ENCODE measurements at places on chromosomes 4 and X. TPM values are rescaled to one million over a fixed set of nuclear protein-coding genes. Genes with fewer than 3 reads are reported as not detected.

GRCh38 chrX:2224161-2224560, 276.6 kb downstream of the DHRSX start:
- H3K27me3 ChIP-seq = no peaks in the 10 kb centered on the region
- H3K27ac ChIP-seq = no peak overlapping the region
- H3K4me1 ChIP-seq = no peaks in the 10 kb centered on the region
- H3K4me3 ChIP-seq = no peak overlapping the region

The PDE5A gene
- 0.15 TPM for total RNA-seq

The PPP4R3C gene
- total RNA-seq = not detected

DNA sequence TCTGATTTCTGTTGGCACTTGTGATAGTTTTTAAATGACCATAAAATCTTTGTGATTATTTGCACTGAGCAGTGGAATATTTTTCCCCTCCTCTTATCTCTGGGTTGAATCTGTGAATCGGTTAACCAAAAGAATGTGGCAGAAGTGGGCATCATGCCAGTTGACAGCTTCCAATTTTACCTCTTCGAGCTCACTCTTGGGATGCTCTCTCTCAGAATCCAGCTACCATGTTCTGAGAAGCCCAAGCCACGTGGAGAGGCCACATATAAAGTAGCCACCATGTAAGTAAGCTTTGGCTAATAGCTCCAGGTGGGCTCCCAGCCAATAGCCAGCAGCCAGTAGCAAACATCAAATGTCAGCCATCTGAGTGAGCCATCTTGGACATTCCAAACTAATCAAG, 12.9 kb upstream of the WDR19 start:
- peaks cover 23% of the 10 kb centered on the region for H3K27me3 ChIP-seq
- DNase-seq = no peak
- H3K27ac ChIP-seq = no peak overlapping the region
- H3K4me1 ChIP-seq = no peaks in the 10 kb centered on the region
- no peaks in the 10 kb centered on the region for H3K36me3 ChIP-seq

DNA sequence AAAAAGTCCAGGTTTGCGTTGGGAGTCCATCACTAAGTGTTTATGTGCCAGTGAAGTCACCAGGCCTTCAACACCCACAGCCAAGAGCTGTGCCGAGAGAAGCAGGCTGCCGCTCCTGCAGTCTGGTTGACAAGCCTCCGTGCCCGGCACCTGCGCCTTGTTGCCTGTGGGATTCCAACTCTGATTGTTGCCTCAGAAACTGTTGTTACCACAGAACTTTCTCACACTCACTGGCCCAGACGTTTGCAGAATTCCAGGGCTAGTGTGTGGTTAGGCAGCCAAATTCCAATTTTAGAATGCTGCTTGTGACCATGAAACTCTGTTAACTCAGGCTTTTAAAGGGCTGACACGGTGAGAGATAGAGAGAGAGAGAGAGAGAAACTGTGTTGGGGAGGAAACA, 119.5 kb upstream of the LIMCH1 start:
- H3K36me3 ChIP-seq = no peaks in the 10 kb centered on the region
- no peak overlapping the region for H3K27ac ChIP-seq
- DNase-seq = no peak
- H3K27me3 ChIP-seq = peaks cover 3% of the 10 kb centered on the region
- no peaks in the 10 kb centered on the region for H3K4me1 ChIP-seq

The PPID gene
- 35.5 TPM for total RNA-seq

GRCh38 chrX:40644821-40645358, 2.5 kb downstream of the CXorf38 start:
- peak overlapping the region; percentile 89 for H3K4me3 ChIP-seq
- peak overlapping the region; percentile 95 for H3K27ac ChIP-seq
- no peaks in the 10 kb centered on the region for H3K27me3 ChIP-seq
- peak; percentile 58 for DNase-seq

GRCh38 chrX:37875675-37876074, 28.3 kb upstream of the DYNLT3 start:
- no peak overlapping the region for H3K27ac ChIP-seq
- no peak for DNase-seq
- H3K4me3 ChIP-seq = no peak overlapping the region
- H3K27me3 ChIP-seq = no peaks in the 10 kb centered on the region
- no peaks in the 10 kb centered on the region for H3K36me3 ChIP-seq

DNA sequence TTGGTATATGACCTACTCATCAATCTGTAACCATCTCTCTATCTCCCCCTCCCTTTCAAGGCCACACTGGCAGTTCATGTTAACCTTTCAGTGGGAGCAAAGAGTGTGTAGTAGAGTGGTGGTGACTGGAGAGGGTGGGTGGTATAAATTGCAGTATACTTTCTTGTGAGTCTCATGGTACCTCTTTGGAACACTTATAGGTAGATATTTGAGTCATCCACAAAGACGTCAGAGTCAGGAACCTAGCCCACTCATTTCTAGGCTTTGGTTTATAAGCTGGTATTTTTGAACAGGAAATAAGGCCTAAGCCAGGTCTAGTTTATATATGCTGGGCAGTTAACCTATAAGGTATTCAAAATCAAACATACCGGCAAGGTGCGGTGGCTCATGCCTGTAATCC, 36.3 kb downstream of the RLIM start:
- no peak overlapping the region for H3K4me3 ChIP-seq
- peaks cover 9% of the 10 kb centered on the region for H3K36me3 ChIP-seq
- H3K27ac ChIP-seq = no peak overlapping the region
- no peaks in the 10 kb centered on the region for H3K27me3 ChIP-seq
- DNase-seq = no peak
- no peaks in the 10 kb centered on the region for H3K4me1 ChIP-seq

- H3K27ac ChIP-seq = no peak overlapping the region
- peaks cover 62% of the 10 kb centered on the region for H3K27me3 ChIP-seq
- peaks cover 13% of the 10 kb centered on the region for H3K4me1 ChIP-seq
- no peak overlapping the region for H3K4me3 ChIP-seq
- DNase-seq = no peak
Observed at GRCh38 chr4:101792056-101792590, 1.6 kb downstream of the BANK1 start.
